Activated CD4-positive, alpha-beta T cell treated with anti-CD3 and anti-CD28 coated beads for 36 hours (primary cell): ENCODE measurements at places on chromosomes 6 and 20.

- DNase-seq = no peak
Observed at GRCh38 chr20:45459606-45460005, 9.9 kb upstream of the WFDC2 start.

DNA sequence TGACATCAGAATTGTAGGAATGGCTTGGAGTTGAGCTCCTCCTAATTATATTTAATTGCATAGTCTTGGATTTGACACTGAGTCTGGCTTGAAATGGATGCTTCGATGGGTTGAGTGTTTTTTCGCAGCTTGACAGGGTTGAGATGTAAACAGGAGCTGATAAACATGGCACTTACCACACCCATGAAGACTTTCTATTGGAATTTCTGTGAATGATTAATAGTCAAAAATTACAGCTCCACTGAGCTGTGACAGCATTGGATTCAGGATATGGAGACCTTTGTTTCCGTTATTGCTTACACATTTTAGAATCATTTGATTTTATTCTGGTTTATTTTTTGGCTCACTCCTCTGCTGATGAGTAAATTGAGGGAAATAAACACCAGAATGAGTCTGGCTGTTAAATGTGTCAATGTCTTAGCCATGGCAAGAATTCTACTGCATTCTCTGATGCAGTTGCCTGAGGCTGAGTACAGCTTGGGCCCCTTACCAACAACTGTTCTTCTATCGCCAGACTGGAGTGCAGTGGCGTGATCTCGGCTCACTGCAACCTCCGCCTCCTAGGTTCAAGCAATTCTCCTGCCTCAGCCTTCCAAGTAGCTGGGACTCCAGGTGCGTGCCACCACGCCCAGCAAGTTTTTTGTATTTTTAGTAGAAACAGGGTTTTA, 128.1 kb upstream of the DOK5 start:
- DNase-seq = no peak

DNA sequence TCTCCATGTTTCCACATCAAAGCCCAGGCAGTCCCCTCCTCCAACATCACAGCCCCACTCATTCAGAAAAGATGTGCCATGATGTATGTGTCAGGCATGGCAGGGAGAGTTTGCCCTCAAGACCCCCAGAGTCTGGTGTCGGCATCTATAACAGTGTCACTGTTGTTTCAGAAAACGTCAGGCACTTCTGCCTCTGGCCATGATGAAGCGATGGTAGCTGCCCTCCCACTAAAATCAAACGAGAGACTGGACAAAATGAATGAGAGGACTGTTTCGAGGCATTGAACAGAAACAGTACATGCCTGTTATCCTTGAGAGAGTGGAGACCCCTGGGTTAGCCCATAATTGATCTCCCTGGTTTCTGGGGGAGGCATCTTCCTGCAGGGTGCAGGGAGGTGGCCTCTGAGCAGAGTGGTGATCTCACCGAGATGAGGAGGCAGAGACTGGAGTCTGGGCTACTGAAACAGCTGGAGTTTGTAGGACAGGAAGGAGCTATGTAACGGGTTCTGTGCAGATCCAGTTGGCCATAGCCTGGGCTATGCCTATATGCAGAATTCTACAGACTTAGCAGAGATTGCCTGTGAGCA, 144.5 kb downstream of the SYCP2 start:
- DNase-seq = no peak

DNA sequence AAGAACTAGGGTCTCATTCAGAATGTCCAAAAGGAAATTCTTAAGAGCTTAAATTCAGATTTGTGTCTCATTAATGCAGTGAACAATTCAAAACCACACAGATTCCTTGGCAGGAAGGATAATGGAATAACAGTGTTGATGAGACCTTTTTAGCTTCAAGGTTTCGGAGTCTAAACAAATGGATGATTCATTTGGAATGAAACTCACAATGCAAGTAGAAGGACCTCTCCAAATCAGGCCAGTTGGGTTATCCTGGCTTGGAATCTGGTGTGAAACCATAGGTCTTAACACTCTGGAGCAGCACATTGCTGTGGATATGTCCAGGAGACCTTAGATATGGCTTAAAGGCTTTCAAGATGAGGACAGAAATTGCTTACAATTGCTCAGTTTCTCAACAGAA, 44.9 kb downstream of the KCTD20 start:
- DNase-seq = no peak

DNA sequence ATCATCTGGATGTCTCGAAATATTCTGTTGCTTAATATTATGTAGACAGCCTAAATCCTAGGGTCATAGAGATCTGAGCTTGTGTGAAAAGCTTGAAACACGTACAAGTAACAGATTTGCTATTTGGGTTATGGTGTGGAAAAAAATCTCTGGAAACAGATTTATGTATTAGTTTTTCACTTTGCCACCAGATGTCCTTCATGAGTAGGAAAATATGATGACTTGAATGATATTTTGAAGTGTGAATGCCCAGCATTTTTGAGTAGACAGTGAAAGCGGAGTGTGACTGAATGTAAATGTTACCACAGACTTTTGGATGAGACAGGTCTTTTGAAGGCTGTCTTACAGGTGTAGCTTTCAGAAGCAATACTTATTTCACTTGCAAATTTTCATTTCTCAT, 4.2 kb upstream of the BMP6 start:
- no peak for DNase-seq

DNA sequence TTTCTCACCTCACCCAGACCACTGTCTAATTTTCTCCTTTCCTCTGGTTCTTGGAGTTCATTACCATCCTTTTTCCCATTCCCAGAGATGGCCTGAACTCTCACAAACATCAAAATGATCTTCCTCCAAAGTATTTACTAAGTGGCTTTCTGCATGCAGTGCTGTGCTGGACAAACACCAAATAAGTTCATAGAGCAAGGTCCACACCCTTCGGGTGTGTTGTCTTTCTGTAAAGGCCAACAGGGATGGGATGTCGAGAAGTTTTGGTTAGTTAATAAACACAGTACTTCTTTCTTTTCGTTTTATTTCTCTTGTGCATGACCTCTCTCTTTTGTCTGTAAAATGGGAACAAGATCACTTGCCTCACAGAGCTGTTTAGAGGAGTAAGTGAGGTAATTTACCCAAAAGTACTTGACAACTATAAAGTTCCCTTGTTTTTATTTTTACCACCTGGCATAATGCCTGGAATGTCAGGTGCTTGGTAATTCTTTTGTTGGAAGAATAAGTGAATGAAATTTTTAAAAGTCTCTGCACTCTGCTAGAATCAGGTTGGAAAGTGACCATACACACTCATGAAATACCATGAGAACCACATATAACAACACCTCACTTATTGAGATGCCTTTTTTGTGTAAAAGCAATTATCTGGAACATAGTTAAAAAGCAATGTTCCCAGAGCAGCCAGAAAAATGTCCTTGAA, 22.8 kb upstream of the CCN6 start:
- DNase-seq = no peak

DNA sequence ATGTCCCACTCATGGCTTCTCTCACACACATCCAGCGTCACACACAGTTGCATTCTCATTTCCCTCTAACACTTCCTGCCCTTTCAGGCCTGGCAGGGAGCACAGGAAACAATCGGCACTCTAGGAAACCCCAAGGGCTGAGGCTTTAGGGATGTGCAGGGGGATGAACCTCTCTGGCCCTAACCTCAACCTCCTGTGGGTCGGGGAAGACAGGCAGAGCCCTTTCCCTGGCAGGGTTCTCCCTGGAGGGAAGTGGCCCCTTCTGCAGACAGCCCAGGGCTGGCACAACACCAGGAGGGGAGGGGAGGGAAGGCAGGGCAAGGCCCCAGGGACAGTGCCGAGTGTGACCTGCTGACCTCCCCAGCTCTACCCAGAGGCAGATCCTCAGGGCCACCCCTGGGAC, 2.7 kb downstream of the TEAD3 start:
- DNase-seq = no peak
